ENCODE measurements at places on chromosomes 5 and 9. TPM values are rescaled to one million over a fixed set of nuclear protein-coding genes. Genes with fewer than 3 reads are reported as not detected.

DNA sequence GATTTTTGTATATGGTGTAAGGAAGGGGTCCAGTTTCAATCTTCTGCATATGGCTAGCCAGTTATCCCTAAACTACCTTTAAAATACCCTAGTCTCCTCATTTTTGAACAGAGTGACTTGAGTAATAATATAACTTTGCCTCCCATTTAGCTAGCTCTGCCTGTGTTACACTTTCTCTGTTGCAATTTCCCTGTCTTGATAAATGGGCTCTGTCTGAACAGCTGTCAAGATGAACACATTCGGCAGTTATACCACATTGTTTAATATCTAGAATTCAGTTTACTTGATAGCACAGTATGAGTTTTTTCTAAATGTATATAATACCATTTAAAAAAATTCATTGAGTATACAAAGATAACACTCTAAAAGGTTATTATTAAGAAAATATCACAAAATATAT lies 562.9 kb upstream of the FTMT start:
- DNase-seq: no peak

DNA sequence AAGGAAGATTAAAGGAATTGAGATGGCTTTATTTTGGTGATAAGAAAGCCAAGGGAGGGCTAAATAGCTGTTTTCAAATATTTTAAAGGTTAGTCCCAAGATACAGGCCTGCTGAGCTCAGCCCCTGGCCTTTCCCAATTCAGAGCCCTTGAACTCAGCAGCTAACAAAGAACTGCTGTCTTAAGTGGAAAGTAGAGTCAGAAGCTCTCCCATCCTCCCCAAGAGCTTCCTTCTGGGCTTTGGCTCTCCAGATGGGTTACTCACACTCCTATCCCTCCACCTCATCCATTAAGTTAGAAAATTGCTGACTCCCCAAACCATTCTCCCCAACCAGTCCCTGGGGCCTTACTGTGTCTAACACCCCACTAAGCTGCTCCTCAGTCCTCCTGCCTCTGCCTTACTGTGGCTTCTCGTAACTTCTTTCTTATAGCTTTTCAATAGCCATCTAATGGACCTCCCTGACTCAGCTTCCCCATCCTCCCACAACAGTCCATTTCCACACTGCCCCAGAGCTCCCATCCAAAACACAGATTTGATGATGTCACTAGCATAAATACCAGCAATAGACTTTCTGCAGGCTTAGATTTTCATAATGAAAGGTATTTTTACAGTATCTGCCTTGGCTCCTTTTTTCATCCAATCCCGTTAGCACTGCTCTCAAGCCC lies 239.1 kb downstream of the ENC1 start:
- DNase-seq: no peak

DNA sequence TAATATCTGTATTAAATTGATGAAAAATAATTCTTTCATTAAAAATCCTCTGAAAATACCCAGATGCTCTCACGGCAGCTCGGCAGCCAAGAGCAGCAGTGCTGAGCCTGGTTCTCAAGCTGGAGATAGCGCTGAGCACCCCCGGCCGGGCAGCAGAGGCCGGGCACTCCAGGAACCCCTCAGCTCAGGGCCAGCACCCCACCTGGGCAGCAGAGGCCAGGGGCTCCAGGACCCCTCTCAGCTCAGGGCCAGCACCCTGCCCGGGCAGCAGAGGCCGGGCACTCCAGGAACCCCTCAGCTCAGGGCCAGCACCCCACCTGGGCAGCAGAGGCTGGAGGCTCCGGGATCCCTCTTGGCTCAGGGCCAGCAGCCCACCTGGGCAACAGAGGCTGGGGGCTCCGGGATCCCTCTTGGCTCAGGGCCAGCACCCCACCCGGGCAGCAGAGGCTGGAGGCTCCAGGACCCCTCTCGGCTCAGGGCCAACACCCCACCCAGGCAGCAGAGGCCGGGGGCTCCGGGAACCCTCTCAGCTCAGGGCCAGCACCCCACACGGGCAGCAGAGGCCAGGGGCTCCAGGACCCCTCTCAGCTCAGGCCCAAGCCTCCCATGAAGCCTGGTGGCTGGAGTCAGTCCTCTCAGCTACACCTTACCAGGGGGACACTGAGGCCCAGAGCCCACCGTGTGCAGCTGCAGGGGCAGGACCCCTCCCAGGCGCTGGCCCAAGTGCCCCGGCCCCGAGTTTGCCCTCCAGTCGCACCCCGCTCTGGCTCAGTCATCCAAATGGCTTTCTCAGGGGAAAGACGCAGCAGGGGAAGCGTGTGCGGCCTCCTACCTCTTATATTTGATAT lies 21.7 kb downstream of the CLPTM1L start:
- DNase-seq: peak; percentile 44

DNA sequence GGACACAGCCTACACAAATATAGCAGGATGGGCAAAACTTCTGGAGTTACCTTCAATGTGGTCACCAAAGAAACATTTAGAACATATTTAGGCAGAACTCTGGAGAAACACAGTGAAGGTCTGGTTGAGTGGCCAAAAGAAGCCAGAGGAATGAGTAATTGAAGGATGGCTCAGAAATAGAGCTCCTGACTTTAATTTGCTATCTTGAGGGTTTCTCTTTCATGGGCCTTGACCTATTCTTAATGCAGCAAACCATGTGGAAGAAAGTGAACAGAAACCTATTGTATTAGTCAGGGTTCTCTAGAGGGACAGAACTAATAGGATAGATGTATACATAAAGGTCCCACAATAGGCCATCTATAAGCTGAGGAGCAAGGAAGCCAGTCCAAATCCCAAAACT lies 650.5 kb downstream of the ACTL7B start:
- DNase-seq: no peak

Gene C5orf58
- total RNA-seq: not detected

DNA sequence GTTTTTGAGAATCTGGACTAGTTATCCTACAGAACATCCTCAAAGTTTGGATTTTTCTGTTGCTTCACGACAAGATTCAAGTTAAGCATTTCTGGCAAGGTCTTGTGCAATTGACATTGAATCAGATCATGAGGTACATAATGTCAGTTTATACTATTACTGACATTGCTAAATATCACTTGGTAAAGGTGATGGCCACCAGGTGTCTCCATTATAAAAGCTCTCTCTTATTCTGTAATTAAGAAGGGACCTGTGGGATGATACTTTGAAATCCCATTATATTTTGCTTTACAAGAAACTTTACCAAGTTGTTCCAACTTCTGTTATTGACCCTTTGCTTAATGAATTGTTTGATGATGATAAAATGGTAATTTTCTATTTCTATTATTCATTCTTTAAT lies 131.0 kb upstream of the ASTN2 start:
- no peak for DNase-seq

Gene GALNT12
- total RNA-seq: 4.1 TPM

- DNase-seq: no peak
These were observed 20.9 kb downstream of the ZNF474 start for GRCh38 chr5:122150215-122150614.

DNA sequence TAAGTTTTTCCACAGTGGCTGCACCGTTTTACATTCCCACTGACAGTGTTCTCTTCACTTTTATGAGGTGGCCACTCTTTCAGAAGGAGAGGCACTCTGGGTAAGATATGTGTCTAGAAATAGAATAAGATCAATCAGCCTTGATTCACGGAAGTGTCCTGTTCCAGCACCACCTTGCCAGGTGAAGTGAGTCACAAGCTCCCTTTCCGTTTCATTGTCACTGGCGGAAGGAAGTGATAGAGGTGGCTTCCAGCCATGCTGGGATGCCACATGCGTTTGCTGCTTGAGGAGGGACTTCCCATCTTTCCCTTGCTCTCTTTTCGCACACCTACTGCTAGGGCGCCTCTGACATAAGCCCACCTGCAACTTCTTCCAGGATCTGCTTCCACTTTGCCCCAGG lies 217.1 kb downstream of the PIK3R1 start:
- DNase-seq: no peak

- DNase-seq: no peak
These were observed 351.0 kb downstream of the PRELID2 start for GRCh38 chr5:145484158-145484557.

GRCh38 chr5:94522117-94522516 lies 96.3 kb downstream of the KIAA0825 start:
- DNase-seq: no peak

GRCh38 chr5:21244982-21245381 lies 1257.0 kb upstream of the CDH18 start:
- no peak for DNase-seq

- no peak for DNase-seq
These were observed 78.8 kb downstream of the GNAQ start for GRCh38 chr9:77952635-77953328.

DNA sequence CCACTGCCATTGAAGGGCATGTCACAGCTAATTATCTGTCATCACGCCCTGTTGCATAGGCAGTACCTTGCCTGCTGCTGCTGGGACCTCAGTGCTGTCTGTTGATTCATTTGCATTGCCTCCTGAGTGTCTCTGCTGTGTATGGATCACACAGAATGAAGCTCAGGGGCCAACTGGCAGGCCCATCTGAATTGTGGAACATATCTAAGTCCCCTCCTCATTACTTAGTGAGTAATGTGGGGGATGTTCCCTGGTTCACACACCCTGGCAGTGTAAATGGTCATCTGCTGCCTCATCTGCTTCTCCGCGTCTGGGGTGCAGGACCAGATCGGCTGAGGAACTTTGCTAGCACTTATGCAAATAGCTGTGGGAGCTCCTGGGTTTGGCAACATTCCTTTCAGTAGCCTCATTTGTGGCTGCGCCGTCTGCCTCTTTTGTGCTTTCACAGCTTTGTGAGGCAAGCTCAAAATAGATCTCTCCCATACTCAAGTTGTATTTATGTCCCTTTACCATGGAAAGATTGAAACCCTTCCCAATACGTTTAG lies 25.4 kb downstream of the TYRP1 start:
- no peak for DNase-seq

GRCh38 chr9:120696551-120697230 lies 17.6 kb downstream of the MEGF9 start:
- no peak for DNase-seq

- no peak for DNase-seq
These were observed 62.4 kb upstream of the IL7R start for GRCh38 chr5:35794328-35794619.

DNA sequence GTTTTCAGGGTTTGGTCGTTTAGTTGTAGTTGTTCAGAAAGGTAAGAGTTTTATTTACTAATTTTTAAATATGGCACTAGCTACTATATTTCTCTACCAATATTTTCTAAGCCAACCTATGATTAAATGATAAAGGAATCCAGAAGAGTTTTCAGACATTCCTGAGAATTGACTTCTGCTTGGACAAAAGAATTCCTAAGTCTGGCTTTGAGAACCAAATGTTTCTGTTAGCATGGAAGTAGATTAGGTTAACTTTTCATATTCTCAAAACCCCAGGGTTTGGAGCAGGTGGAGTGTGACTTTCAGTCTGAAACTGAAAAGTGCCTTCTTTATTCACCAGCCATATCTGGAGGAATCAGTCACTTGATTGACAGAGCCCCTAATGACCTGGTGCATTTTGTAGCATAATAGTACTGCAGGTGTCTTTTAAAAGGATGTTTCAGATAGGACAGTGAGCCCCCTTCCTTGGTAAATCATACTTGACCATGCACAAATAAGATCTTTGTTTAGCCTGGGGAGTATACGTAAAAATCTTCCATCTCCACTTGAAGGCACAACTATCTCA lies 457.0 kb upstream of the ZNF462 start:
- DNase-seq: no peak

- DNase-seq: no peak
These were observed 3.9 kb downstream of the GABRA1 start for GRCh38 chr5:161851691-161852299.

Gene SLC36A2
- not detected for total RNA-seq

DNA sequence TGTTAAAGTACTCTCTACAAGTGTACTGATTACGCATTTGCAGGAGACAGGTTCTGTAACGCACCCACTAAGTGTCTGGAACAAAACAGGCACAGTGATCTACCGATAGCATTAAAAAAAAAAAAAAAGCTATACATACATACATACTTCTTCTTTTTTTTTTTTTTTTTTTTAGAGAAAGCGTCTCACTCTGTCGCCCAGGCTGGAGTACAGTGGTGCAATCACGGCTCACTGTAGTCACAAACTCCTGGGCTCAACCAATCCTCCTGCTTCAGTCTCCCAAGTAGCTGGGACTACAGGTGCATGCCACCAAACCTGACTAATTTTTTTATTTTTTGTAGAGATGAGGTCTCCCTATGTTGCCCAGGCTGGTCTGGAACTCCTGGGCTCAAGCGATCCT lies 7.6 kb downstream of the KIF24 start:
- no peak for DNase-seq

Gene PLCXD3
- not detected for total RNA-seq

GRCh38 chr5:81393783-81394718 lies at the start of gene ACOT12:
ACOT12 (minus strand) TSS chr5:81394134; CDS start chr5:81394114, 20 bp downstream.
- DNase-seq: no peak

Gene TXNDC8
- total RNA-seq: not detected

- DNase-seq: no peak
These were observed 404.9 kb upstream of the ADAMTS16 start for GRCh38 chr5:4735261-4735660.

DNA sequence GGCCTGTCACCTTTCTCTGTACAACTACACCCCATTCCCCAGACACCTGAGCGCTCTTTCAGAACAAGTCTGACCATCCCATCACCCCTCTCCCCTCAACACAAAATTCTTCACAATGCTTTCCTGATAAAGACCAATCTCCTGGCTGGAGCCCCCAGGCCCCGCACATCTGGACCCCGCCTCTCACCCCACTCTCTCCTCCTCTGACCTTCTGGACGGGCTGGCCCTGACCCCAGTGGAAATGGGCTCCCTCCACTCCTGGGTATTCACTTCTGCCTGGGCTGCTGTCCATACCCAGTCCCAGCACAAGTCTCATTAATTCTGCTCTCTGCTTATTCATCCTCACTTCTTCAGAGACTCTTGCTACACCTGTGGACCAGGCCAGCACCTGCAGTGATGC lies 2.1 kb upstream of the SPOCK1 start:
- no peak for DNase-seq

DNA sequence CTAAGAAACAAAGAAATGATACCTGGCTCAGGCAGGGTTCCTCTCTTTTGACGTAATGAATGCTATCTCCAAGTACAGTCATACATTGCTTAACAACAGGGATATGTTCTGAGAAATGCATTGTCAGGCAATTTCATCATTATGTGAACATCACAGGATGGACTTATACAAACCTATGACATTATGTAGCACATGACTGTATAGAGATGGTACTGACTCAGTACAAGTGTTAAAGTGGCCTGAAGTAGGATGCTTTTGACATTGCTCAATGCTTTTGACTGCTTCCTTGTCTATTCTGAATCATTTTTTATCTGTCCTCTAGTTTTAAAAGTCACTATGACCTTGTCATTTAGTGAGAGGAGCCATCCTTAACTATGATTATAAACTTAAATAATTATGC lies 147.6 kb downstream of the NR2F1-AS1 start:
- no peak for DNase-seq
